ENCODE measurements at places on chromosomes 7 and 10. TPM values are rescaled to one million over a fixed set of nuclear protein-coding genes. Genes with fewer than 3 reads are reported as not detected.

GRCh38 chr10:107269626-107270025 lies 105.1 kb upstream of the SORCS1 start:
- DNase-seq: no peak
- H3K36me3 ChIP-seq: no peaks in the 10 kb centered on the region
- H3K4me1 ChIP-seq: no peaks in the 10 kb centered on the region

The AASS gene
- 2.1 TPM for total RNA-seq

DNA sequence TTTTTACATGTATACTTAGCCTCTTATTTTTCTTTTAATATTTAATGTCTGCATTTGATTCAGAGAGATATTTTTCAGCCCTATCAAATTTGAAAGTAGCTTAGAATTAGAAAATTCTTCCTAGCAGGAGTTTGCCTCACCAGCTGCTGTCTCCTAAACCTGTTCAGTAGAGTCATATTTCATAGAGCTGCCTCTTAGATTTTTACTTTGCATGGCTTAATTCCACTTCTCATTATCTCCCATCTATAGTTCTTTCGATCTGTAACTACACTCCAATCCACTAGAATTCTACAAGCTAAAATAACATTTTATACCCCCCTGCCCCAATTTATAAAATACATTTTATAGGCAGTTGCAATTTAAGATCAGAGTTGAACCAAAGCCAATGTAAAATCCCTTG lies 227.0 kb downstream of the ANK3 start:
- H3K27me3 ChIP-seq: no peaks in the 10 kb centered on the region
- H3K4me1 ChIP-seq: no peaks in the 10 kb centered on the region
- DNase-seq: no peak
- H3K4me3 ChIP-seq: no peak overlapping the region

The KIAA1217 gene
- 2.3 TPM for total RNA-seq

- peaks cover 55% of the 10 kb centered on the region for H3K4me1 ChIP-seq
- no peak overlapping the region for H3K4me3 ChIP-seq
- peaks cover 17% of the 10 kb centered on the region for H3K36me3 ChIP-seq
- no peaks in the 10 kb centered on the region for H3K27me3 ChIP-seq
- DNase-seq: no peak
Observed at GRCh38 chr7:7992506-7992905, 23.9 kb downstream of the GLCCI1 start.

DNA sequence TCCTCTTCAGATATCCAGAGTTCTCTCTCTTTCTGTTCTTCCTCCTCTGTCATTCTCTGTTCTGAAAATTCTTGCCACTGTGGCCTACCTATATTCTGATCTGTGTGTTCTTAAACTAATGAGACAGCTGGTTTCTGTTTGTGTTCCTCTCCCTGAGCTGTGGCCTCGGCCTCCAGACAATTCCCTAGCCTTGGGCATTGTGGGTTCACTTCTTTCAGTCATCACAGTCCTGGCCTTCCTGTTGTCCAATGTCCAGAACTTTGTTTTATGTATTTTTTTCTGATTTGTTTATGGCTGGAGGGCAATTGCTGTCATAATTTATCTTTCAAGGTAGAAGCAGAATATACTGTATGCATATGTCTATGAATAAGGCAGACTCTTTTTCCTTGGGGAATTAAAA lies 173.2 kb upstream of the MTPN start:
- H3K4me1 ChIP-seq: no peaks in the 10 kb centered on the region
- H3K36me3 ChIP-seq: no peaks in the 10 kb centered on the region
- H3K4me3 ChIP-seq: no peak overlapping the region
- DNase-seq: no peak
- no peaks in the 10 kb centered on the region for H3K27me3 ChIP-seq

DNA sequence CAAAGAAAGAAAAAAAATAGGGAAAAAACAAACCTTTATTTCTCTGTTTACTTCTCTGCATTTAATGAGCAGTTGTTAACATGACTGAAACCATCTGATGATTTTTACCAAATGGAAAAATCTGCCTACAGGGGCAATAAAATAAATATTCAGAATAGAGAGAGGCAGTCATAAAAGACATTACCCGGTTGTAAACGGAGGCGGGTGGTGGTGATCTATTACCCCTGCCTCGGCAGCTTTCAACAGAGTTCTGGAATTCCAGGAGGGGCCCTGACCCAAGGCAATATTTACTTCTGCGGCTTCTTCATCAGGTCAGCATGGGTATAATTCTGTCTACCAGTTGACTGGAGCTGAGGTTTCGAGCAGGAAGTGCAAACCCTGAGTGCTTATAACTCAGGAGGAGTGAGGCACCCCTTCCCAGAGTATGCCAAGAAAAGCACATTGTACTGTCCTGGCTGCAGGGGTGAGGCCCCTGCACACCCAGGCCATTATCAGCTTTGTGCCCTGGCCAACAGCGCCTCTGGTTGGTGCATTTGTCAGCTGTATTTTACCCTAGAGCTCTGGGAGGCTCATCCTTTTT lies 8.2 kb upstream of the CXCL12 start:
- H3K27me3 ChIP-seq: peaks cover 24% of the 10 kb centered on the region
- no peaks in the 10 kb centered on the region for H3K36me3 ChIP-seq
- H3K27ac ChIP-seq: no peak overlapping the region
- no peak overlapping the region for H3K4me3 ChIP-seq
- H3K4me1 ChIP-seq: no peaks in the 10 kb centered on the region

GRCh38 chr10:94916423-94916822 lies 22.0 kb upstream of the CYP2C9 start:
- H3K27ac ChIP-seq: no peak overlapping the region
- H3K27me3 ChIP-seq: no peaks in the 10 kb centered on the region
- no peaks in the 10 kb centered on the region for H3K36me3 ChIP-seq
- H3K4me1 ChIP-seq: no peaks in the 10 kb centered on the region
- no peak for DNase-seq

The UFSP1 gene
- total RNA-seq: 6.0 TPM

GRCh38 chr7:129875745-129876411 lies 76.9 kb downstream of the UBE2H start:
- H3K27ac ChIP-seq: no peak overlapping the region
- H3K36me3 ChIP-seq: peaks cover 8% of the 10 kb centered on the region
- DNase-seq: no peak
- H3K4me1 ChIP-seq: peaks cover 28% of the 10 kb centered on the region
- H3K27me3 ChIP-seq: no peaks in the 10 kb centered on the region

The SLC16A9 gene
- 0.45 TPM for total RNA-seq

DNA sequence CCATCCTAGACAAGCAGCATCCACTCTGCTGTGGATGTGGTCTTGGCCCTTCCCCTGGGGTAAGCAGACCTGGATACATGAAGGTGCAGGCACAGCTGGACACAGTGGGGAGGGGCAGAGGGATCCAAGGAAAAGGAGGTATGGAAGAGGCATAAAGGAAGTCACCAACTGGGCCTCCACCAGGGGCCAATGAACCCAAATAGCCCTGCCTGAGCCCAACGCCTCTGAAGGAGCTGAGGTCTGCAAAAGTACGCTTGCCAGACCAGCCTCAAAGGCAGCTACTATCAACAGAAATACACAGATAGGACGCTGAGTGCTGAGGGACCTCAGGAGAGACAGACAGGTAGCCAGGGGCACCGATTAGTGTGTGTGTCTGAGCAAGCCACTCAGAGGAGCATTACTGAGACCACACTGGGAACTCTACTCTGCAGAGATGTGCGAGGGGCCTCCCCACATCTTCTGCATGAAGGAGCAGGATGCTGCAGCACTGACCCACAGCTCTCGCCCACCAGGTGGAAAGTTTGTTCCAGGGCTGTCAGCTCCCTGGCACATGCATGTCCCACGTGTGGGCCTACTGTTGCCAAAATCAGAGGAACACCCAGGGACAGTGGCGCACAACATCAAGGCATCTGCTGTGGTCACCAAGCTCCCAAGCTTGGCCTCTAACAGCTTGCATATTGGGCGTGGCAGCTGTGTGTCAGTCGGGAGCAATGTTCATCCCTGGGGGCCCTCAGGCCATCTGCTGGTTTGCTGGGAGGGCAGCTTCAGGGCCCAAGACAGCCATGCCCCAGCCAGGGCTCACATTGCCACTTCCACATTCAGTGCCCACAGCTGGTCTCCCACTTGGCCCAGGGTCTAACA lies 40.0 kb downstream of the MKI67 start:
- no peaks in the 10 kb centered on the region for H3K27me3 ChIP-seq
- H3K4me1 ChIP-seq: peaks cover 8% of the 10 kb centered on the region
- H3K4me3 ChIP-seq: no peak overlapping the region
- H3K27ac ChIP-seq: peak overlapping the region; percentile 52

- peaks cover 59% of the 10 kb centered on the region for H3K4me1 ChIP-seq
- peak overlapping the region; percentile 85 for H3K27ac ChIP-seq
- H3K27me3 ChIP-seq: peaks cover 12% of the 10 kb centered on the region
- peak overlapping the region; percentile 60 for H3K4me3 ChIP-seq
- no peaks in the 10 kb centered on the region for H3K36me3 ChIP-seq
Observed at GRCh38 chr10:131897297-131897899, 3.4 kb upstream of the PPP2R2D start.

DNA sequence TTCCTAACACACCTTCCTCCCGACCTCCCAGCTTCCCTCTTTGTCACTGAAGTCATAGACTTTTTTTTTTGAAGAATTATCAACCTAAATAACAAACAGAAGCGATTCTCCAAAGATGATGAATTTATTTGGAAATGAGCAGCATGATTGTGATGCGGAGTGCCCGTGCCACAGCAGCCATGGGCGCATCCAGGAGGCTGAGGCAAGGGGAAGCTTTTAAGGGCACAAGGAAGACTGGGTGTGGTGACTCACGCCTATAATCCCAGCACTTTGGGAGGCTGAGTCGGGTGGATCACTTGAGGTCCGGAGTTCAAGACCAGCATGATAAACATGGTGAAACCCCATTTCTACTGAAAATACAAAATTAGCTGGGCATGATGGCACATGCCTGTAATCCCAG lies 16.2 kb upstream of the GIMAP8 start:
- H3K27me3 ChIP-seq: no peaks in the 10 kb centered on the region
- peaks cover 43% of the 10 kb centered on the region for H3K4me1 ChIP-seq
- DNase-seq: no peak
- H3K36me3 ChIP-seq: no peaks in the 10 kb centered on the region
- peak overlapping the region; percentile 76 for H3K4me3 ChIP-seq
- peak overlapping the region; percentile 97 for H3K27ac ChIP-seq

The VSTM4 gene
- 0.25 TPM for total RNA-seq

The TLX1 gene
- not detected for total RNA-seq

DNA sequence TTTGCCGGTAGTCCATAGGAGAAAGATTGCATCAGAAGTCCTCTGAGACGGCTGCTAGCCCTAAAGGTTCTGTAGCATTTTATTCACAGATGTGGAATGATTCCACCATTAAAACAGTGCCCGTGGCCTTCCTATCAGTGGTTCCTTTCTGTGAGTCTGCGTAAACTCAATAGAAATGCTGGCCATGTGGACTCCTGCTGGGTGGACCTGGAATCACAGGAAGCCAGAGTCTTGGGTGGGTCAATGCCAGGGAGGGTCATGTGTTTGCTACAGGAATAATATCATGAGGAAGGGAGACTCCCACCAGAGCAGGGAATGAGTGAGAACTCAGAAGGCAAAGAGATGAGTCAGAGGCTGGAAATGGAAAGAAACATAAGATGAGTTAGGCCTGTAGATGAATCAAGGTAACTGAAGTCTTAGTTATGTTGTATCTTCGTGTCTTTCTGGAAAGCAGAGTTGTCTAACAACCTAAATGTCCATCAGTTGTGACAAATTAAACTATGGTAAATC lies 410.4 kb upstream of the AUTS2 start:
- no peak for DNase-seq
- H3K27me3 ChIP-seq: no peaks in the 10 kb centered on the region
- H3K4me3 ChIP-seq: no peak overlapping the region

DNA sequence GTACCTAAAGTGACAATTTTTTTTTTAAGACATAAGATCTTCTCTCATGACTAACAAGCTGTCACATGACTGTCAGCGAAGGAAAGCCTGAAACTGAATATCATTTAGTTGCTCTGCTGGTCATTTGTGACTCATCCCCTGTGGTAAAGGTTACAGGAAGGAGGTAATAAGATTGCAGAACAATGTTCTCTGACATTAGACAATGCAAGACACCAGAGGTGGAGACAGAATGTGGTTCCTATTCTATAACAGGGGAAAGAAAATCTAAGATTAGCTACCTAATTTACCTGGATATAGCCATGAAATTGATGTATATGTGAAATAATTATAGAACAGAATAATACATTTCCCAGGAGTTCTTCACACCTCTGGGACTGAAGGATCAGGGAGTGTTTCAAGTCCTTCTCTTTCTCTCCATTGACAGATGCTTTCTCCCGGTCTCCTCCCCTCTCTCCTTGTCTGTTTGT lies 47.7 kb downstream of the LRGUK start:
- H3K4me3 ChIP-seq: peak overlapping the region; percentile 19
- peak overlapping the region; percentile 18 for H3K27ac ChIP-seq

The BEND7 gene
- total RNA-seq: not detected

The GOLGA7B gene
- total RNA-seq: 2.8 TPM

- no peak for DNase-seq
- H3K4me1 ChIP-seq: no peaks in the 10 kb centered on the region
- no peaks in the 10 kb centered on the region for H3K36me3 ChIP-seq
Observed at GRCh38 chr7:73918926-73919693, 58.2 kb downstream of the TMEM270 start.

The CPA1 gene
- total RNA-seq: not detected

GRCh38 chr10:128518000-128518399 lies 391.8 kb upstream of the MKI67 start:
- no peaks in the 10 kb centered on the region for H3K4me1 ChIP-seq
- no peak overlapping the region for H3K27ac ChIP-seq
- no peak overlapping the region for H3K4me3 ChIP-seq
- no peaks in the 10 kb centered on the region for H3K36me3 ChIP-seq
- H3K27me3 ChIP-seq: no peaks in the 10 kb centered on the region
- no peak for DNase-seq

- no peaks in the 10 kb centered on the region for H3K36me3 ChIP-seq
- no peaks in the 10 kb centered on the region for H3K4me1 ChIP-seq
- H3K4me3 ChIP-seq: no peak overlapping the region
- H3K27ac ChIP-seq: no peak overlapping the region
- DNase-seq: no peak
- H3K27me3 ChIP-seq: peaks cover 16% of the 10 kb centered on the region
Observed at GRCh38 chr7:127437241-127437640, 44.7 kb upstream of the ZNF800 start.

The NEURL1 gene
- 1.4 TPM for total RNA-seq

DNA sequence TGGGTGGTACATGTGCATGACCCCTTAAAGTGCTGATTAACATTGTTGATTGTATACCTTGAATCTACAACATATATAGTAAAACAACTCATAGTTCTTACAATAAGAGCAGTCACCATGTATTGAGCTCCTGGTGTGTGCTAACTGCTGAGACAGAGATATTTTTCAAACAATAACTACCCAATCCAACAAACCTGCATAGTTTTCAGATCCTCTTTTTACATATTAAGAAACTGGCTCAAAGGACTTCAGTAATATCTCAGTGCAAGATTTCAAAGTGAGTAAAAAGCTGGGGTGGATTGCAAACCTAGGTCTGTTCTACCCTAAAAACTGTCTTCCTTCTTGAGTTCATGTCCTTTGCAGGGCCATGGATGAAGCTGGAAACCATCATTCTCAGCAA lies 272.2 kb downstream of the SNX13 start:
- no peak overlapping the region for H3K27ac ChIP-seq
- H3K4me3 ChIP-seq: no peak overlapping the region
- H3K36me3 ChIP-seq: no peaks in the 10 kb centered on the region
- no peaks in the 10 kb centered on the region for H3K4me1 ChIP-seq
- no peaks in the 10 kb centered on the region for H3K27me3 ChIP-seq
- no peak for DNase-seq

All from natural killer cell treated with Interleukin-12 subunit alpha and Interleukin-12 subunit beta and Interleukin-15 and Interleukin-18, amount 100 ng/mL, for 72 hours (primary cell).